Ovary (tissue), 10 donors: ENCODE measurements at places on chromosomes 7 and 10. TPM values are rescaled to one million over a fixed set of nuclear protein-coding genes. Genes with fewer than 3 reads are reported as not detected.

The AOC1 gene
- total RNA-seq = 0.26 TPM

The ANXA8L1 gene
- total RNA-seq = not detected

The CDNF gene
- total RNA-seq = 5.8 TPM

DNA sequence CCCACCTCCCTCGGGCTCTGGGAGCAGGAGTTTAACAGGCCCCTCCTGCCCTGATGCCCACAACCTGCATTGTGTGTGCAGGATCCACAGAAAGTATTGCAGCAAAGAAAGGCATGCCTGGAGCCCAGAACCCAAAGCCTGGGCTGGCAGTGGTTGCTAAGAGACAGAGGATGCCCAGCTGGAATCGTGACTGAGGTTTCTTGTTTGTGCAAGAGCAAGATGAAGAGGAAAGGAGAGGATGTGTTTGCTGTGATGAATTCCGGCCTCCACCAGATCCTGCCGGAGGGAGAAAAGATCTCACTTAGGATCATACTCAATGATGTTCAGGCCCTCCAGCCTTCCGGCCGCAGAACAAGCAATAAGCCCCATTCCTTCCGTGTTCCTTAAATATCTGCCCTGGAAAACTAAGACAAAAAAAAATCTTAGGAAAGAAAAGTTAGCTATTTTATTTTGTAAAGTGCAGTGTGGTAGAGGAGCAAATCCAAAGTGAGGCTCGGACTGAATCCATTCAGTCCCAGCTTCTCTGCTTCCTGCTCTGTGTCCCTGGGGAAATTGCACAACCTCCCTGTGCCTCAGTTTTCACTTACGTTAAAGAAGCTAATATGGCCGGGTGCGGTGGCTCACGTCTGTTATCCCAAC lies 57.1 kb downstream of the SLIT1 start:
- DNase-seq = no peak
- no peaks in the 10 kb centered on the region for H3K4me1 ChIP-seq
- no peak overlapping the region for H3K4me3 ChIP-seq

The SFTPA1 gene
- total RNA-seq = not detected
